Hippocampal formation (tissue), 2 donors: ENCODE measurements at places on chromosomes 1 and 21.

- DNase-seq = no peak
These were observed 77.2 kb downstream of the SCCPDH start for GRCh38 chr1:246801241-246802020.

DNA sequence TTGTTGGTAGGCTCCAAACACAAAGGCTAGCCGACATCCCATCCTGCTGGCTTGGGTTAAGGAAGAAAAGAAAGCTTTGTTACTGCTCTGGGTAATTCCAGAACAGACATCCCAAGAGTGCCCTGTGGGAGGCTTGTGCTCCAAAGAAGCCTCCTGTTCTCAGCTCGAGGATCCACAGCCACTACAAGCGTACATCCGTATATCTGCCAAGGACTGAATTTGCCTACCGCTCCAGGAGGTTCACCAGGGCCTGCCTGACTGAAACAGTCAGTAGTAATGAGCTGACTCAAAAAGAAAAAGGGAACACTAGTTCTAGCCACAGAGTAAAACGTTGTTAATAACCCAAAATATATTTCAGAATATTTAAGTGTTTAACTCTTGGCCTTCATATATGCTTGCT is 24.8 kb upstream of the MUTYH start:
- DNase-seq = peak; percentile 19

GRCh38 chr1:150362721-150363425 is 1.1 kb upstream of the RPRD2 start:
- no peak for DNase-seq

- no peak for DNase-seq
These were observed 4.2 kb downstream of the PCNT start for GRCh38 chr21:46328151-46328550.

DNA sequence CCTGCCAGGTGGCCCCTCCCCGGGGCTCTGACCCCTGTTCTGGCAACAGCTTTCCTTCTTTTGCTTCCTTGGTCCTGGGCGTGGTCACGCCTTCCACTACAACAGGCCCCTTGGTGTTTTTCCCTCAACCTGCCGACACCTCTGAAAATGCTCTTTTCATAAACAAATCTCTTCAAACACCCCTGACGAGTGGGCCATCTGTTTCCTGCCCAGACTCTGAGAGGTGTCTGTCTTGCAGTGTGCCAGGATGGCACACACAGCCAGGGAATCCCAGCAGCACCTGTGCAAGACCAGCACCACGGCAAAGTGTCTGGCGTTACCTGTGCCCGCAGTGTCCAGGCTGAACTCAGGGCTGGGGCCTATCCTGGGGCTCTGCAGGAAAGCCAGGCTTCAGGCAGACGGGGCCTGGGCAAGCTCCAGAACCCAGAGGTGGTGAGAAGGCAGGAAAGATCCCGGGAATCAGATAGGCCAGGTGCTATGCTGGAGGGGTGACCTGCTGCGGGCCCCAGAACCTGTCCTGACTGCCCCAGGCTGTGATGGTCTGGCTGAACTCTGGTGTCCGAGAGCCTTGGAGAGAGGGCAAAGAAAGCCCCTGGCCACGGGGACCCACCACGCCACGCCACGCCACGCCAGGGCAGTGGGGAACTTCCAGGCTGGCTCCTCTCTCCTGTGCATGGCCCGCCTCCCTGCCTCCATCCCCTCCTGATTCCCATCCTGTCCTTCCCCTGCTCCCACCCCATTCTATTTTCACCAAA is 88.9 kb downstream of the SIK1 start:
- no peak for DNase-seq

GRCh38 chr1:183379951-183380350 is 38.2 kb downstream of the NMNAT2 start:
- no peak for DNase-seq

- DNase-seq = no peak
These were observed 349.6 kb downstream of the SMYD3 start for GRCh38 chr1:246157516-246157915.

DNA sequence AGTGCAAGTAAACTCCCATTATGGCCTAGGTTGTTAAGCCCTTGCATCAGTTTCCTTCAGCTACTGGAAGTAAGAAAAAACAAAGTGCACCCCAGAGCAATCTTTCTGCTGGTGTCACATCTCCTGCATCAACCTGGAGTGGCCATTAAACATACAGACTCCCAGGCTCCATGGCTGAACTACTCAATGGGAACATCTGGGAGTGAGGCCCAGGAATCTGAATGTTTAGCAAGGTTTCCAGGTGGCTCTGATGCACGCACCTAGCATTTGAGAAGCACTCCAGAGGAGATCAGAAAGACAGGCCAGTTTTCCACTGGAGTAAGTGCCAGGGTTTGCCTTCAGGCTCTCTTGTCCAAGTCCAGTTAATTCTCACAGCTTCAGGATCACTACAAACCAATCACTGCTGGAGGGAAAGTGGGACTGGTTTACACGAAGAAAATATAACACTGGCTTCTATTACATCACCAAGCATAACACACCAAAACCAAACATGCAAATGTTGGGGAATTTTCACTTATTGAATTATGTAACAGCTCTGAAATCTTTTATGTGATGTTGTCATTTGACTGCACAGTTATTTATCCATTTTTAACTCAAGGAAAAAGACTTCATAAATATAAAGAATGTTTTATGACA is 22.3 kb upstream of the ABCA4 start:
- no peak for DNase-seq

GRCh38 chr1:15684042-15684461 is at the start of gene PLEKHM2:
TSS of gene PLEKHM2 (plus strand) at chr1:15684320. CDS start at chr1:15684559, 239 bp downstream.
- no peak for DNase-seq

DNA sequence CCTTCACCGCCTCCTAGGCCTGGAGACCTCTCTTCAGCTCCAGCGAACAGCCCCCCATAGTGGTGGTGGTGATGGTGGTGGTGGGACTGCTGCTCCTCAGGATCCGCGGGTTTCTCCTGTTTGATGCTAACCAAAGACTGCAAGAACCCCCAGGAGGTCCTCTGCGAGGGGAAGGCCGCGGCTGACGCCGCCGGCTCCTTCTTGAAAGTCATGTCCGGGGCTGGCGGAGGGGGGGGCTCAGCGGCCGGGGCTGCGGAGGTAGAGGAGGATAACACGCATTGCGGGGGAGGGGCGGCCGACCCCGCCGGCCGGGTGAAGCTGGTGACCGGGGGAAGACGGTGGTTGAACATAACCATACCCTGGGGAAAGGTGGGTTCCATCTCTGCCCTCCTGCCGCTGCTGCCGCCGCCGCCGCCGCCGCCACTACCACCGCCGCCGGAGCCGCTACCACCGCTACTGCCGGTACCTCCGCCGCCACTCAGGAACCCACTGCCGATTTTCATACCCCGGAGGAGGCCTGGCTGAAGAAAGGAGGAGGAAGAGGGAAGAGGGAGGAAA is 554 bp downstream of the ZNF281 start:
- no peak for DNase-seq

DNA sequence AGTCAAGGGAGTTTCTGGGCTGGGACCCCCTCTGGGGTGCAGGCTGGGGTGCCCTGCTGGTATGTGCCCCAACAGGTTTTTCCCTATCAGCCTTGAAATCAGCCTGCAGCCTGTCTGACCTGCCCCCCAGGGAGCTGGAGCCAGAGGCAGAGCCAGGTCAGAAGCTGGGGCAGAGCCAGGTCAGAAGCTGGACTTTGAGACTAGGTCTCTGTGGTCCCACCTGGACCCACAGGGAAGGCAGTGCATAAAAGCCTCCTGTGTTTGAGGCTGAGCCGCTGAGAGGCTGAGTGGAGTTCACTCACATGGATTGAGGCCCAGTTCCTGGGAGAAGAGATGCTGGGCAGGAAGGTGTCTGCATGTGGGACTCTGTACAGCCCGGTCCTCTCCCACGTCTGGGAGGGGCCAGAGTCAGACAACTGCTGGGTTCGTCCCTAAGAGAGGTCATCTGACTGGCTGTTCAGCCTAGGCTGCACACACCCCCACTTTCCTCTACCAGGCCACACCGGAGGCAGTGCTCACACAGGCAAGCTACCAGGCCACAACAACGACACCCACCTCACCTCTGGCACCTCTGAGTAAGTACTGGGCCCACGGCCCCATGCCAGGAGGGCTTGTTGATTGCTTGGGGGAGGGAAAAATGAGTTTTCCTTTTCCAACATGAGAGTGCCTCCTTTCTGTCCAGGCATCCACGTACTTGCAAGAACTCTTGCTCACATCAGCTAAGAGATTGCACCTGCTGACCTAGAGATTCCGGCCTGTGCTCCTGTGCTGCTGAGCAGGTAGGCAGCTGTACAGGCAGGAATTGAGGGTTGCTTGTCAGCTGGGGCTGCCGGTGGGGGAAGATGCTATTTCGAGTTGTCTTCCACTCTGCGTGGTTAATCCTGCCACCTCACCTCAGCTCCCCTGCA is at the start of gene ANXA9:
Gene ANXA9, plus strand, starts transcription at position 488 of the 908 bp plus-strand sequence. CDS start 814 bp downstream, outside the sequence.
- no peak for DNase-seq

GRCh38 chr1:209505044-209505443 is 78.5 kb upstream of the CAMK1G start:
- DNase-seq = no peak

- no peak for DNase-seq
These were observed 38.8 kb upstream of the RGS8 start for GRCh38 chr1:182723200-182723599.

DNA sequence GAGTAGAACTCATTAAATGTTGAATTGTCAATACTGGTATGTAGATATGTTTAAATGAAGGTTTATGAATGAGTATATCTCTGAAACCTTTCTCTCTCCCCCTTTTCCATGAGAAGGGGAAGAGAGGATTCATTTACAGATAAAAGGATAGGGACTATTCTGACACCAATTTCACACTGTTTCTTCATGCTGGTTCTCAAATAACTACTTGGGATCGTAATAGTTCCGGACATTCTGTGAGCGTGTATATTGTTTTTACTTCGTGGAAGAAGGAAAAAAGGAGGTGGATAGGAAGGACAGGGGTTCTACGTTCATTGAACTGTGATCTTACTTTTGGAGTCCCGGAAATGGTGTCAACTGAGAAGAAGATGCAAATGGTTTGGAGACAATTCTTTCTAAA is 284.2 kb downstream of the GRIK1 start:
- no peak for DNase-seq

DNA sequence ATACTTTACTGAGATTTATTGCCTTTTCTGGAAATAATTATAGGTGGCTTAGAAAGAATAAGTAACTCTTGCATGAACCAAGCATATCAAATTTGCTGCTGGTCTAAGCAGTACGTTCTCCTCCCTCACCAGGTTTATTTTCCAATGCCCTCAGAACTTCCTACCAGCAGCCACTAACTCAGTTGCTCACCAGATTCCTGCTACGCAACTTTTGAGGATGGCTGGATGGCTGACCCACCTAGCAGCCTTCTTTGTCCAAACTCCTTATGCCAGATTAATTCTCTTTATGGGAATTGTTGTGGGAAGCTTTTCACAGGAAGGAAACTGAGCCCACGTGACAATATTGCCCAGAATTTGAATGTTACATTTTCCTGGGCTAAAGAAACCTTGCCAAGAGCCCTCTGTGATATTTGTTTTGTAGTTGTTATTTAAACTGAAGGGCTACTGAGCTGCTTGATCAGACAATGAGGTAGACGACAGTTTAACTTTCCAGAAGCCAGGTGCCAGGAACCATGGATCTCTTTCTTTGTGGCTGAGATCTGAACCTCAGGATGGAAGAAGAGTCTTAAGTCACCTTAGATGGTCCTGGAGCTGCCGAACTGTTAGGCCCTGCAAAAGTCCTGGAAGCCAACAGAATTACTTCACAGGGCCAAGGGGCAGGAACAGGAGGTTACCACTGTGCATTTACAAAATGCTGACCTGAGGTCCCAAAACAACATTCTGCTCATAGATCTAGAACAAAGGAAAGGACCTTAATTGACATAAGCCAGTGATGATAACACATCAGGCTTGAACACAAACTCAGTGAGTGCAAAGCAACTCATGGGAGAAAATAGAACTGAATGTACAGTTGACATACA is 85.5 kb upstream of the ATP1A1 start:
- no peak for DNase-seq

GRCh38 chr1:28050776-28051175 is 37.6 kb downstream of the EYA3 start:
- DNase-seq = no peak

GRCh38 chr1:91201176-91201575 is 179.3 kb upstream of the ZNF644 start:
- no peak for DNase-seq

DNA sequence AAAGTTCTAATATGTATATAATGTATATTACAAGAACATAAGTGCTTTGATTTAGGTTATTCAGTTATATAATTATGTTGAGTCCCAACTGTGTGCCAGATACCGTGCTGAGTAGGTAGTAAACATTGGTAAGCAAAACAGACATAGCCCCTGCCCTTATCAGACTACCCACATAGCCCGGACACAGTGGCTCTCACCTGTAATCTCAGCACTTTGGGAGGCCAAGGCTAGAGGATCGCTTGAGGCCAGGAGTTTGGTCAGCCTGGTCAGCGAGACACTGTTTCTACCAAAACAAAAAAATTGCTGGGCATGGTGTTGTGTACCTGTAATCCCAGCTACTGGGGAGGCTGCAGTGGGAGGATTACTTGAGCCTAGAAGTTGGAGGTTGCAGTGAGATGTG is 30.7 kb downstream of the RNF11 start:
- no peak for DNase-seq

DNA sequence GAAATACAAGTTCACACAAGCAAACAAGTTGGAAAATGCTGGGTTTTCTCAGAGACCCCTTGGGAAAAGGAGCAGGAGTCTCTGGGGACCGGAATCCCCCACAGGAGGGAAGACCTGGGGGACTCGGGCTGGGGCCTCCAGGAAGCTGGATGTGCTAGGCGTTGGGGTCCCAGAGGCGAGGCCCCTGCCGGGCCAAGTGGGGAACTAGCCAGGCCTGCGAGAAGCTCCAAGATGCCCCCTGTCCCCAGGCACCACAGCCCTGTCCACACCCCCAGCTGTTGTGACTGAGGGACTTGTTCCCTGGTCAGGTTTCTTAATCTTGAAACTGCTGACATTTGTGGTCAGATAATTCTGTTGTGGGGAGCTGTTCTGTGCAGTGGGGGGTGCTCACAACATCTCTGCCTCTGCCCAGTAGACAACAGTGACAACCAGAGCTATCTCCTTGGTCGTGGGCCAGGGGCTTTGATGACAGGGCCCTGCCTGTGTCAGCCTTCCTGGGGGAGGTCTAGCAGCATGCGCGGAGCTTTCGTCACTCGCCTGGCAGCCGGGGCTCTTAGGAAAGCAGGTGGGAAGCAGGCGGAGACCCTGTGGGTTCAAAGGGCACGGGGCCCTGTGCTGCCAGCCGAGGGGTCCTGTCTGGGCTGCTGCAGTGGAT is 126.4 kb upstream of the ARHGEF16 start:
- no peak for DNase-seq

DNA sequence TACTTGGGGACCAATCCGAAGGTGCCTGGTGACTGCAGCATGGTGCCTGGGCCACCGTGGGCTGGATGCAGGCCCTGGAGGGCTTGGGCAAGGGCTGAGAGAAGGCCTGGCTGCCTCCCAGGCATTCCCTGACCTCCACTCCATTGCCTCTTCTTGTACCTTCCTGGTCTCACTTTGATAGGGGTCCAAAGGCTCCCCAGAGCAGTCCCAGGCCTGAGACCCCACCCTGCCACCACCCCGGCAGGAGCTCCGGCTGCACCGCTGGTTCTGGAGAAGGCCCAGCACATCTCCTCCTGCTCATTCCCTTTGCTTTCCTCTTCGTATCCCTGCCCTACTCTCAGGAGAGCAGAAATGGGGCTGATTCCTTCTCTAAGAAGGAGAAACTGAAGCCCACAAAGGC is 133.3 kb upstream of the IPO9 start:
- DNase-seq = no peak
